NCI-H187 treated with DMSO at 0.1 percent for 48 hours (cell line): ENCODE measurements at places on chromosomes 16 and 17.

- peak; percentile 64 for DNase-seq
These were observed at the start of gene POLG2 for GRCh38 chr17:64496786-64497564. TSS of gene POLG2 (minus strand) at chr17:64497054. CDS start at chr17:64496968, 86 bp downstream.

DNA sequence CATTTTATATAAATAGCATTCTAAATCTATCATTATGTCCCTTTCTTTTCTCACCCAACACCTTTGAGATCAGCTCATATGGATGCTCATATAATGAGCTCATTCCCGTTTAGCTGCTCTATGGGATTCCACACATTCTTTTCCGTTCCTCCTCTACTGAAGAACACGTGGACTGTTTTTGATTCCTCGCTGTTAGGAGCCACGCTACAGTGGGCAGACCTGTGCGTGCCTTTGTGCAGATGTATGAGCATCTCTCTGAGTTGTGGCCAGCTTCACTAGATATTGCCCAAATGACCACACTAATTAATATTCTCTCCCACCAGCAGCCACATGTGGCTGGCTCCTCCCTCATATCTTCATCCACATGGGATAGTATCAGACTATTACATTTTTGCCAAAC lies 6.0 kb upstream of the TNFRSF13B start:
- DNase-seq, result no peak

GRCh38 chr16:64196444-64196843 lies 925.4 kb downstream of the CDH11 start:
- DNase-seq, result no peak

DNA sequence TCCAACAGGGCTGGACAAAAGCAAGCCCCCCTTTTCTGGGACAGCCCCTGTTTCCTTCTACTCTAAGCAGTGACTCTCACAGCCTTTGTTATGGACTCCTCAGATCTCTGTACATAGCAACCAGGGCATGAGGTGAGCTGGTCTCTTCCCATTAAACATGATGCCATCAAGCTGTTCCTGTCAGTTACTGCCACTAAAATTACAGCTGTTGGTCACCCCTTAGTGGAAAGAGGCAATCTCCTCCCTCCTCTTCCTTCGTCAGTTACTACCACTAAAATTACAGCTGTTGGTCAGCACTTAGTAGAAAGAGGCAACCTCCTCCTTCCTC lies 95.2 kb upstream of the SMIM36 start:
- DNase-seq, result no peak

- no peak for DNase-seq
These were observed 5.0 kb downstream of the CTF1 start for GRCh38 chr16:30901201-30902028.

- no peak for DNase-seq
These were observed 16.4 kb downstream of the NF1 start for GRCh38 chr17:31111183-31111582.
